ENCODE measurements at places on chromosomes 3 and 15. TPM values are rescaled to one million over a fixed set of nuclear protein-coding genes. Genes with fewer than 3 reads are reported as not detected.

Gene BFSP2
- total RNA-seq: not detected

Gene ETV5
- total RNA-seq: 59.9 TPM

Gene CPEB1
- total RNA-seq: 2.6 TPM

Gene CFAP100
- not detected for total RNA-seq

Gene ILDR1
- total RNA-seq: not detected

Gene GRAMD2A
- not detected for total RNA-seq

Gene C3orf85
- total RNA-seq: not detected

Gene NOX5
- 1.3 TPM for total RNA-seq

Gene SKIC8
- 56.8 TPM for total RNA-seq

Gene TM4SF18
- not detected for total RNA-seq

DNA sequence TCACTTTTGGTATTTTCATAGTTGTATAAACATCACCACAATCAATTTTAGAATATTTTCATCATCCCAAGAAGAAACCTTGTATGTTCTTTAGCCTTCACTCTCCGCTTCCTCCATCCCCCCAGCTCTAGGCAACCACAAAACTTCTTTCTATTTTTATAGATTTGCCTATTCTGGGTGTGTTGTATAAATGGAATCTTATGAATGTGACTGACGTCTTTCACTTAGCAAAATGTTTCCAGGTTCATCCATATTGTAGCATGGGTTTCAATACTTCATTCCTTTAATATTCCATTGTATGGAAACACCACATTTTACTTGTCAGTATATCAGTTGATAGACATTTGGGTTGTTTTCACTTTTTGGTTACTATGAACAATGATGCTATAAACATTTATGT, 335.8 kb upstream of the GOLIM4 start:
- DNase-seq: peak; percentile 1

- DNase-seq: peak; percentile 63
Measured at GRCh38 chr15:66778314-66778665, 76.3 kb downstream of the SMAD6 start.

GRCh38 chr15:67917636-67918035, 77.8 kb upstream of the RNU6-1 start:
- DNase-seq: no peak

DNA sequence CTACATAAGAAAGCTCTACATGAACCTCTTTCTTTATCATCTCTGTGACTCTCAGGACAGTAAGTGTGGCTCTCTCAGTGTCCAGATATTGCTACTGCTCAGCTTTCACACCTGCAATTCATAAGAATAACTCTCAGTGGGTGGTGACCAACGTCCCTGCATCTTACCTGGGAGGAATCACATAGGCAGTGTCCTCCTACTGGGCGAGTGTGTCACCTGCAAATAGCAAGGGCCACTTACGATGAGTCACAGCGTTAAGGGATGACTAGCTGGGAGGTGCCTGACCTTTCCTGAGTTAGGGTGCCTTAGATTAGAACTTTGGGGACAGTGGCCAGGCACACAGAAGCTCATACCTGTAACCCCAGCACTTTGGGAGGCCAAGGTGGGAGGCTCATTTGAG, 90.8 kb upstream of the C3orf80 start:
- no peak for DNase-seq

DNA sequence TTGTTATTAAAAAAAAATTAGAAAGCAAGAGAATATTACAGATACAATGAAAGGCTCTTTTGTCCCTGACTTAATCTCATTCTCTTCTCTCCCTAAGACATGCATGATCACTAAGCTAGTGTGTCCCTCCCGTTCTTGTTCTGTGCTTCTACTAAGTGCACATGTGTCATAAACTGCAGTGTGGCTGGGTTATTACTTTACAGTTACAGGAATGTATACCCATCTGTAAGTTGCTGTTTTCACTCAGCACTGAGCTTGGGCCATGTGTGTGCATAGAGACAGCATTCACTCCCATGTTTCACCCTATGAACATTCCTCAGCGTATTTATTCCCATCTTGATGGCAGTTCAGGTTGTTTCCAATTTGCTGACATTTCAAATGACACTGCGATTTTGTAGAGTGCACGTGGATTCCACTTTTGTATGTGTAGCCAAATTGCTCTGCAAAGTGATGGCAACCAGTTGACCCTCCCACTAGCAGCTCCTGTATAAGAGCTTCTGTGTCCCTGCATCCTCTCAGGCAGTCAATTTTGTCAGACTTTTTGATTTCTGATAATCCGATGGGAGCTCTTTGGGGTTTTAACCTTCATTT, 145.8 kb upstream of the UBE2E1 start:
- no peak for DNase-seq

- DNase-seq: no peak
Measured at GRCh38 chr3:70186221-70186620, 126.2 kb downstream of the MDFIC2 start.

DNA sequence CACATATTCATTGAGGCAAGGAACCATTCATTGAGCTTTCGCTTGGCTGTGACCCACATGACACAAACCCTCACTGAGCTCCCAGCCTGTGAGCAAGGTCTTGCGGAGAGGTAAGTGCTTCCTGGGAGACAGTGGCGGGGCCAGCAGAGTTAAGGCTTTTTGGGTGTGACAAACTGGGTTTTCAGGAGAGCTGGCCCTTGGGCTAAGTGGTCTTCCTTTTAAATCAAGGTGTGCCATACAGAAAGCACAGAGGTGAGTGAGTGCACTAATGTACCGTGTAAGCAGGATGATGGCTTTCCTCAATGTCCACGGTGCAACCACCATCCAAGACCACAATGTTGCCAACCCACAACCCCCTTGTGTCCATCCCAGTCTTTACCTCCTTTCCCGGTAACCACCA, 28.6 kb downstream of the POMGNT2 start:
- DNase-seq: no peak

- no peak for DNase-seq
Measured at GRCh38 chr3:130979117-130979516, 47.5 kb downstream of the ASTE1 start.

DNA sequence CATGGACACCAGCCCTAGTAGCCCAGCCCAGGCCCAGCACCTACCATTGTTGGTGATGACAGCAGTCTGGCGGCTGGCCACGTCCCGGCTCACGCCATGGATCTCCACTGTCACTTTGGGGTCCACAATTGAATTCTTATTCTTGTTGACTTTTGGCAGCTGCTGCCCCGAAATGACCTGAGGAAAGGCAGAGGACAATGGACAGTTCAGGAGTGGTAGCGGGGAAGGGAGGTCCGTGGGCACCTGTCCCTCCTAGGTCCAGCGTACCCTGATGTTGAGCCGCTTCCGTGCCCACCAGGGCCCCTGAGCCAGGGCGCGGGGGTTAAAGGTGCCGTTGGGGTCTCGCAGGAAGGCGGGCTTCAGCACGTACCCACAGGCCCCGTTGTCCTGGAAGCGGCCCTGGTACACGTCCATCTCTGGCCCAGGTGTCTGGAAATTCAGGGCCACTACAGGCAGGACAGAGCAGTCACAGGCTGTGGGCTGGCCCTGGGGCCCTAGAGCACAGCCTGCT, 17.7 kb downstream of the VILL start:
- no peak for DNase-seq

DNA sequence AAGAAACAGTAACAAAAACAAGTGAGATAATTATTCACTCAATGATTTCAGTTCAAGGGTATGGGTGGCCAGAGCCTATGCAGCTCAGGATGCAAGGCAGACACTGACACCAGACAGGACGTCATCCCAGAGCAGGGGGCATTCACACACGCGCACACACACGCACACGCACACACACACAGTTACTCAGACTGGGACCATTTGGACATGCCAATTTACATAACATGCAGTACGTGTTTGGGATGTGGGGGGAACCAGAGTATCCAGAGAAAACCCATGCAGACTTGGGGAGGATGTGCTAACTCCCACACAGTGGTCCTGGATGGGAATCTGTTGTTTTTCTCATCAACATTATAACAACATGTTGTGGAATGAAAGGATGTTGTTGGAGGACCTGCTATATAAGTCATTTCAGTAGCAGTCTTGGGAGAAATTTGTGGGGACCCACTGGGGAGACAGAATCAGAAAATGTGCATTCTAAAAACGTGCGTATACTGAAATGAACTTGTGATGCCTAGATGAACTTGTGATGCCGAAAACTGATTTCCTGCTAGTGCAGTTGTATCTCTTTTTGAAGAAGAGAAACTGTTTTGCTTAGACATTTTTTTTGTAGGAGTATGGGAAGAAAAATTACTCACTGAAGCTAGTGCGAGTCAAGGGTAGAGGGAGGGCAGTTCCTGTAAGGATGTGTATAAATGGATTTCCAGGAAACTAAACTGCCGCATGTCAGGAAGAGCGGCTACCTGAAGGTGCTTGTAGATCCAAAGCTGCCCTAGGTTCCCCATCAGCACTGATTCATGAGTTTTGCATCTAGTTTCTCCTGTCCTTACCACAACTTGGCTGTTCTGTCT, 25.2 kb downstream of the CD200 start:
- no peak for DNase-seq

GRCh38 chr15:53360881-53361280, 398.6 kb downstream of the WDR72 start:
- DNase-seq: no peak

- peak; percentile 95 for DNase-seq
Measured at GRCh38 chr3:33146791-33147445, 33.1 kb downstream of the CRTAP start.

GRCh38 chr3:127988770-127989557, 63.3 kb upstream of the SEC61A1 start:
- DNase-seq: no peak

GRCh38 chr3:135018149-135018923, 223.3 kb downstream of the EPHB1 start:
- no peak for DNase-seq

- no peak for DNase-seq
Measured at GRCh38 chr3:37140899-37141541, 33.4 kb downstream of the LRRFIP2 start.

GRCh38 chr3:53038679-53039375, 7.0 kb downstream of the SFMBT1 start:
- DNase-seq: no peak

GRCh38 chr3:46303240-46303639, 50.7 kb upstream of the CCR2 start:
- DNase-seq: no peak

DNA sequence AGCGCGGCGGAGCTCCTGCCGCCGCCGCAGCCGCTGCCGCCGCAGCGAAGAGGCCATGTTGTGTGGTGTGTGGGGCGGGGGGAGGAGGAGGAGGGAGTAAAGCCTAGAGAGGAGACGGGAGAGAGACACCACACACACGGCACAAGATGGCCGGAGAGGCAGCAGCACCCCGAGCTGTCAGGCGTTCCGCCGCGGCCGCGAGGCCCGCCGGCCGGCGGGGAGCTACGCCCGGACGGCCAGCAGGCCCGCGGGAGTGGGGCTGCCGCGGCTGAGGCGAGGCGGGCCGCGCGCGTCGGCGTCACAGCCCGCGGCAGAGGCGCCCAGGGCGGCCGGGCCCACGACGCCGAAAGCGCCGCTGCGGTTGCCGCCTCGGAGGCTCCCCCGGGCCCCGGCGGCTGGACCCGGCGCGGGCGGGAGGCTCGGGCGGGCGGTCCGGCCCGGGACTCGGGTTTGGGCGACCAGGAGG, 17.4 kb upstream of the CHD2 start:
- no peak for DNase-seq

- DNase-seq: no peak
Measured at GRCh38 chr3:37531066-37531720, 330.5 kb upstream of the CTDSPL start.

DNA sequence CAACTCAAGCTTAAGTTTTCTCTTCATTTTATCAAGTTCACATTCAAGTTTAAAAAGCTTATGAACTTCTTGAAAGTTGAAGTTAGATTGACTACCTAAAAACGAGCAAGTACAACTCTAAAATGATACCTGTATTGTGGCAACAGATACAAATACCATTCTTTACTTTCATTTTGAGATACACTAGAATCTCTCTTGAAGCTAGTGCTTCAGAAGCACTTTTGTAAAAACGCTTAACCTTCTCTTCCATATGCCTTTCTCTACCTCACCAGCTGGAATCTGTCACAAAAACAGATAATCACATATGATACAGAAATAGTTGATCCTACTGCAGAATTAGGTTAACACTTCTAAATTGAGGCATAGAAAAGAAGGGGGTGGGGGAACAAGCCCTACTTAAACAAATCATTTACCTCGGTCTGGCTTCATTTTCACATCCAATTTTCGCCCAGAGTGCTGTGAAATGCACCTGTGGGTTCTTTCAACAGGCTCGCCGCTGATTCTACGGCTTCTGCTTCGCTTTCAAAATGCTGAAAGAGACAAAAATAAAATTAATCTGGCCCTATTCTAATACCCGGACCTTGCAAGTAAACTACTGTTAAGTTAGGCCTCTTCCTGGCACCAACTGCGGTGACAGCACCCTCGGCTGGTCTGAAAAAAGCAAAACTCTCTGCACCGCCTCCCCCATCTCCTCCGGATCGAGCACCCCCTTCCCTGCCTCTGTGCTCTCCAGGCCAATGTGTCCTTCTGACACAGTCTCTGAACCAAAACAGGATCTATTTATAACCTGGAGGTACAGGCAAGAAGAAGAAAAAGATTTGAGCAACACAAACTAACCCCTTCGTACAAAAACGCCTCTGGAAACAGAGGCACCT, 1.4 kb downstream of the ATOSA start:
- peak; percentile 71 for DNase-seq

GRCh38 chr3:11735638-11736037, 91.9 kb upstream of the VGLL4 start:
- no peak for DNase-seq

DNA sequence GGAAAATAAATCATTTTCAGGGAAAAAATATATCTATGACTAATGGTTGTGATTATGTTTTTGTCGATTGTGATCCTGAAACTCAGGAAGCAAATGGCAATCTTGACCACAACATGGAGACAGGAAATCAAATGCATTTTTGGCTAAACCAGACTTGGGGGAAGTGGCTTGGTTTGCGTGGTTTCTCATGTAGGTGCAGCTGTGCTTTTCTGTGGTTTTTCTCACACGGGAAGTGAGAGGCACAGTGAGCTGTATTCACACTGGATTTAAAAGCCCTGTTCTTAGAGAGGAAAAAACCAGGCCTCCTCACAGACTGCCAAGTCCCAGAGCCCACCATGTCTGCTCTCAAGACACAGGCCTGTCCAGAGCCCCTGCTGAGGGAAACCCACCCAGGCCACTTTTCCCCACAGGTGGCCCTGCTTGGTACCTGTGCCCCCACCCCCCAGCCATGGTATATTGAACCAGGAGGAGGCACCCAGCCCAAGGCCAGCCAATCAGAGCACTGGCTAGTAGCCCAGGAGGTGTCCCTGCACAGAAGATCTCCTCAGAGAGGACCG, 46.1 kb downstream of the BTD start:
- peak; percentile 99 for DNase-seq

GRCh38 chr3:106699122-106699521, 678.1 kb upstream of the CCDC54 start:
- no peak for DNase-seq

DNA sequence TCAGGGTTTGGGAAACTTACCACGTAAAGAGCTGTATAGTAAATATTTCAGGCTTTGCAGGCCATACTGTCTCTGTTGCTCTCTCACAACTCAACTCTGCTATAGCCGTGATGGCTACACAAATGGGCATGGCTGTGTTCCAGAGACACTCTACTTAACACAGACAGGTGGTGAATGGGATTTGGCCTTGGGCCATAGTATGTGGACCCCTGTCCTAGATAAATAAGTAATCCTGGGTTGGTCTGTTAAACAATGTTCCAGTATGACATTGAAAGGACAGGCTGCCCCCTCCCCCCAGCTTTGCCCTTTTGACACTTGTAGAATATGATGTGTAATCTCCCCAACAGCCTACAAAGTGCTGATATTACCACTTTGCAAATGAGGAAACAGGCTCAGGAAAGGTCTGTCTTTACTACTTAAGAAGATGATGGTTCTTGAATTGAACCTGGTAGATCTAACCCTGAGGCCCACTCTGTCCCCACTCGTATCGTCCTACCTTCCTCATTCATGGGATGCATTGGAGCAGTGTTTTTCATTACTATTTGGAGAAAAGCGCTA, 38.4 kb downstream of the SLCO3A1 start:
- no peak for DNase-seq

Measured in myocyte (in vitro differentiated cells).